ENCODE measurements at places on chromosomes 6 and 20.

- no peak for DNase-seq
Measured at GRCh38 chr6:170135461-170135820, 155.4 kb downstream of the DLL1 start.

DNA sequence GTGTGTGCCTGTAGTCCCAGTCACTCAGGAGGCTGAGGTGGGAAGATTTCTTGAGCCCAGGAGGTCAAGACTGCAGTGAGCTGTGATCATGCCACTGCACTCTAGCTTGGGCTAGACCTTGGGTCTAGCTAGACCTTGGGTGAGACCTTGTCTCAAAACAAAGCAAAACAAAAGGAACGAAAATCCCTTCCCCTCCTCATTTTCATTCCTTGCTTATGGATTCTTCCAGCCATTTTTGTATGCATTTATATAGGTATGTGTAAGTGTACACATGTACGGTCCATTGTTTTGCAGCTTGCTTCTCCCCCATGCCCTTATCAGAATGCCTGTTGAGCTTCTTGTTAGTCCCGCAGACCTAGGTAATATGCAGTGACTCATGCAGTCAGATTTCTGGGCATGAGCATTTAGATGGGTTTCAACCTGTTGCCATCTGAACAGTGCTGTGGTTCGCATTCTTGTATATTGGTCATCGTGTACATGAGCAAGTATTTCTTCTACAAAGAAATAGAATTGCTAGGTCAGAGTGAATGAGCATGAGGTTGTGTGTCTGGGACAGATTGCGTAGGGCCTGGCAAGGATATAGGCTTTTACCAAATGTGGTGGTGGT is 73.2 kb downstream of the ATRN start:
- peak; percentile 31 for DNase-seq

DNA sequence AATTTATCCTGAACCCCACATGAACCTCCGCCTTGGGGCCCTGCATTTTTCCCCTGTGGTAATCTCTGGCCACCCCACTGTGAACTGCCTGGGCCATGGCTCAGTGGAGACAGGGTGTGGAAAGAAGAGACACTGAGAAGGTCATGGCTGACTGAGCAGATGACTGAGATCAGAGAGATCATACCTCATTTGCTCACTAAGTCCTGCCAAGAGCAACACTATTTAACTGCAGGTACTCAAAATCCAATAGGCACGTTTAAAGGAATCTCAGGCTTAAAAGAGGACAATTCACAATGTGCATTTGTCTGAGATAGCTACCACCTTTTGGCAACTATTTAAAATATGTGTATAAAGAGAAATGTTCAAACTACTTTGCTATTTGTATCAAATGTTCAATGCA is 305.0 kb downstream of the GMDS start:
- no peak for DNase-seq

- no peak for DNase-seq
Measured at GRCh38 chr6:34608321-34609091, 52.4 kb upstream of the SPDEF start.

DNA sequence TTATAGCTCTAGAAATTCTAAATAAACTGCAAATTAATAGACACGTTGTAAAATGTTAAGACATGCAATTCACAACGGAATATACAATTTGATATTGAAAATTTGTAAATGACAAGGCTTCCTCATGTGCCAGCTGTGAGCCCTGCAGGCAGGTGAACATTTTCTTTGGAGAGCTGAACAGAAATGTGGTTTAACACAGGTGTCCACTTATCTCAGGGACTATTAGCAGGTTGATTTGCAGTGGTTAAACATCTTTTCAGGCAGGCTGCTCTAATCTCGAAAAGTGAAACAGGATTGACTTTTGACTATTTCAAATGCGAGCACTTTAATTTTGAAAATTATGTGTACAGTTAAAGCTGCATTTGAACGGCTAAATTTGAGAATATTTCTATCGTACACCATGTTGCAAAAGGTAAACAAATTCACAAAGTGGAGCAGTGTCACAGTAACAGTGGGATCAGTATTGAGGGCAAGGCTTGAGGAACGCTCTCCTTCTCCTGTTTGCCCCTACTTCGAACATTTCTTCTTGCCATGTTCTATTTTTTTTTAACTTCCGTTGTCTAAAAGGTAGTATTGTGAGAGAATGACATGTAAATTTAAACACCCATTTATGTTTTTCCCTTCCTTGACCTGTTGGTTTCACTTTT is 210.8 kb downstream of the CDKAL1 start:
- DNase-seq: no peak

DNA sequence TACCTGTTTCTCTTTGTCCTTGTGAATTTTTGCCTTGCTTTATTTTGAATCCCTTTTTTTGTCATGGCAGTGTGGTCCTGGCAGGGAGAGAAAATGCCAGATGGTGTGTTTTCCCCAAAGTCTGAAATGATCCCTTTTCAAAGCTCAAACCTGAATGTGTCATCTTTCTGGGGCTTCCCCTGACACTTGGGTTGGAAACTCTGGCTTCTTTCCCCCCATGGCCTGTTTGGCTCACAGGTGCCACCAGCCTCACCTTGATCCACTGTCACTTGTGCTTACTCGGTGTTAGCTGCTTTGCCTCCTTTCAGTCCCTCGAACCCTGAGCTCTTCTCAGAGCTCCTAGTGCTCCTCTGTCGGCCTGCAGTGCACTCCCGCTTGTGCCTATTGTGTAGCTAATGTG is 22.3 kb downstream of the MYBL2 start:
- DNase-seq: no peak

- no peak for DNase-seq
Measured at GRCh38 chr6:110689275-110689935, 125.9 kb downstream of the CDK19 start.

DNA sequence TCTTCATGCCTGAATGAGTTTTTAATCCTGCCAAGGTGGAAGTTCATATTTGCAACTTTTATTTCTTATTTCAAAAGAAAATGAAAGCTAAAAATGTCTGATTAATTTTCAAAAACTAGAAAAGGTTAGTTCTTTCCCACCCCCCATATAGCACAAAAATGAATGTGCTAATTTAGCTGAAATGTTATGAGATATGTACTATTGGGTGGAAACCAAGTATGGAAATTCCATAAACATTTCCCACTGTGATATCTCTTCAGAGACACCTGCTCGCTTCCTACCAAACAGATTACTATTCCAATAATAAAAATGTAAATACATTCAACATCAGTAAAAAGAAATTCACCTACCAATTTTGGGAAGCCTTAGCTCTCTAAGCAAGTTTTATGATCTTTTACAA is 678.6 kb upstream of the ID4 start:
- no peak for DNase-seq

DNA sequence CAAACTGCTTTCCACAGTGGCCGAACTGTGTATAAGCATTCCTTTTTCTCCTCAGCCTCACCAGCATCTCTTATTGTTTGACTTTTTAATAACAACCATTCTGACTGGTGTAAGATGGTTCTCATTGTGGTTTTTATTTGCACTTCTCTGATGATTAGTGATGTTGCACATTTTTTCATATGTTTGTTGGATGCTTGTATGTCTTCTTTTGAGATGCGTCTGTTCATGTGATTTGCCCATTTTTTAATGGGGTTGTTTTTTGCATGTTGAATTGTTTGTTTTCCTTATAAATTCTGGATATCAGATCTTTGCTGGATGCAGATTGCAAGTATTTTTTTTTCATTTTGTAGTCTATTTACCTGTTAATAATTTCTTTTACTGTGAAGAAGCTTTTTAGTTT is 11.2 kb upstream of the ZSCAN12 start:
- no peak for DNase-seq

DNA sequence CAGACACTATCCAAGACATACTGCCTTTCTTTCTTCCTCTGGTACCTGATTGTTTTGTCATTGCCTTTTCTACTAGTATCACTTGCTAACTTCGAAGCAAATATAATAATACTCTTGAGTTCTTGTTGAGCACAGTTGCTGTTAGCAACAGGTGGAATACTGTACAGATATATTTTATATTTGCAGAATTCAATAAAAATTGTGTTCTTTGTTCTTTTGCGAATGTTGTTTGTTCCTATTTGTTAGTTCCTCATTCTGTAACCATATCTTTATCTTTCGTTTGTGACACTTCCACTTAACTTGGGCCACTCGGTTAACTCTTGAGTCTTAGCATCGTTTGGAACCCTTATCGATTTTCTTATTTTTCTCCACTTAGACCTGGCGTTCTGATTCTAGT is 868 bp downstream of the CYB5R4 start:
- no peak for DNase-seq

GRCh38 chr6:89357390-89357789 is 4.9 kb upstream of the UBE2J1 start:
- DNase-seq: no peak

- DNase-seq: no peak
Measured at GRCh38 chr6:28945349-28945748, 21.6 kb upstream of the TRIM27 start.

DNA sequence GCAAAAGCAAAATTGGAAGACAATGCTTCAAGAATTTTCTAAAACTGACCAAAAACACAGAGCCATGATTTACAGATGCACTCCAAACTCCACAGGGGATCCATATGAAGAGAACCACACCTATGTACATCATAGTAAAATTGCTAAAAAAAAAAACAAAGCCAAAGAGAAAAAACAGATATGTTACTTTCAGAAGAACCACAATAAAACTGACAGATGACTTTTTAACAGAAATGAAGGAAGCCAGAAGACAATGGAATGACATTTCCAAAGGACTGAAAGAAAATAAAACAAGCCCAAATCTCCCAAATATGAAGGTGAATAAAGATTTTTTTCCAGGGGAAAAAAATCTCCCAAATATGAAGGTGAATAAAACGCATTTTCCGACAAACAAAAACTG is 17.5 kb downstream of the TRERF1 start:
- no peak for DNase-seq

DNA sequence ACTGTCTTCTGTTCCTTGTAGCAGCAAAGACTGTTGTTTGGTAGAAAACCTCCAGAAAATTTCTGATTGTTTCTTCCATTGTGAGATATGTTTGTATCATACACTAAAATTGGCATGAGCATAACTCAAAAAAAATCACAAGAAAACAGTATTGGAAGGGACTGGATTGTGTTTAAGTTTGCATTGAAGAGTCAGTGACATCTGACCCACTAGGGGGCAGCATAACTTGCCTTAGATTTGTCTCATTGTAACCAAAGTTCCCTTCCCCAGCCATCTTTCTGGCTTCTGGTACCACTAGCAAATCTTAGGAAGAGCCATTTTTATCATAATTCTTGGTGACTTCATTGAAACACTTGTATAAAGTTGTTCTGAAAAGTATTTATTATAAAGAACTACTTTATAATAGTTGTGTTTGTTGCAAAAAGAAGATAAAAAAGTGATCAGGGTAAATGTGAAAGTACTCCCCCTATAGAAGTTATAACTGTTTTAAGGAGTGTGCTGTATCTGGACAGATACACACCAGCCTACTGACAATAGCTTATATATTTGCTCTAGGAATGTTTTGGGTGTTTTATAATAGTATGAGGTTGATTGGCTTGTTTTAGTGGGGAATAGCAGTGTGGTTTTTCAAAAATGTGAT is 7.7 kb downstream of the CSTF1 start:
- DNase-seq: peak; percentile 93

- DNase-seq: peak; percentile 71
Measured at GRCh38 chr6:79466207-79466834, 70.9 kb downstream of the LCA5 start.

GRCh38 chr6:9308284-9308683 is 872.9 kb upstream of the SLC35B3 start:
- no peak for DNase-seq

GRCh38 chr20:43393052-43393451 is 64.6 kb upstream of the SRSF6 start:
- DNase-seq: no peak

DNA sequence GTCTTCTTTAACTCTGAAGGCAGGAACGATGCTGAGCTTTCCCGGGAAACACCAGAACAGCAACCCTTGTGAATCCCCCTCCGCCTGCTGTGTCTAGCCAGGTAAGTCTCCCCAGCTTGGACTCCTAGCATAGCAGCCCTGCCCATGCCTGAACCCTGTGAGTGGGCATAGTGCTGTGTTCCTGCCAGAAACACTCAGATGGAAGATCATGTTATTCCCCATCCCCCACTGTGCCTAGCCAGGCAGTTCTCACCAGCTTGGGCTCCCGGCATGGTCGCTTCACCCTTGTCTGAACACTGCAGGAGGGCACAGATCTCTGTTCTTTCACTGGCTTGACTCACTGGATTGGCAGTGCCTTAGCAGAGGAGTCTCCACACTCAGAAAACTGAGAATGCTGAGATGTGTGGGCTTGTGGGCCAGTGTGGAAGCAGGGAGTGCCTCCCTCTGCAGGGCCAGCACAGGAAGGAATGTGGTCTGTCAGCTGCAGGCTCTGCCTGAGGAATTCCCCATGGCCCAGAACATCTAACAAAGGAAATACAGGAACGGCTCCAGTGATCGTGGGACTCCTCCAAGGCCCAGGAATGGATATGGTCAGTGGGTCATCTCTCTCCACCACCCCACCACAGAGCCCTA is 440.1 kb upstream of the ADGRB3 start:
- DNase-seq: no peak

DNA sequence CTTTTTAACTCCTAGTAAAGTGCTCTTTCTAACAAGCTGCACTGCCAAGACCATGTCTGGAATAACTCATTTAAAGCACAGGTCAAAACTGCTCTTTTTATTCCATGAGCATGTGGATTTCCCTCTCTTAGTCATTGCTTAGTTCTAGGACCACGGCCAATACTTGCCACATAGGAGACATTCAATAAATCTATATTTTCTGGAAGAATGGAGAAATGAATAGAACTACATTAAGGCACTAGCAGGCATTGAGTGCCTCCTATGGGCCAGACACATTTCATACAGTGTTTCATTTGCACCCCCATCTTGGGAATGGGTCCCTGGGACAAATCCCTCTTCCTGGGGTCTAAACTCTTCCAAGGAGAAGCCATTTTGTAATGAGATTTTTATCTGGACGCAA is 552.8 kb upstream of the CITED2 start:
- peak; percentile 88 for DNase-seq

DNA sequence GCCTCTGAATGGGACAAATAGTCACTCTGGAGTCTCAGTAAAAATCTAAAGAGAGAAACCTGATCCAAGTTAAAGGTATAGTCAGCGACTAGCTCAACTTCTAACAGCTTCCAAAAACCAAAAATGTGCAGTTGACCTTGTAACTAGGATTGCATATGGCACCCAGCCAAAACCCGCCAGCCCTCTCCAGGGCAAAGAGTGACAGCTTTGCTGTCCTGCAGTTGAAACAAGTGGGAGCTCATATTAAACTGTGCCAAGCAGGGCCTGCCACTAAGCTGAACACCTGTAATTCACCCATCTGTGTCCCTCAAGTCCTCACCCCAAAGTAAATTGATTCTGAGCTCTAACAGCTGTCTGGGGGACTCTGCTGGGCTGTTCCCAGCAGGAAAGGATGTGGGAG is 695.3 kb downstream of the MAFB start:
- no peak for DNase-seq

GRCh38 chr6:2791450-2791974 is 26.3 kb downstream of the WRNIP1 start:
- DNase-seq: no peak

- DNase-seq: peak; percentile 50
Measured at GRCh38 chr6:143465546-143465945, 14.9 kb downstream of the PEX3 start.

All from fibroblast of pulmonary artery (primary cell).